ENCODE measurements at places on chromosomes 6 and 20.

GRCh38 chr6:67336014-67336413 is 1299.1 kb upstream of the ADGRB3 start:
- DNase-seq = no peak

- no peak for DNase-seq
These were observed 37.9 kb downstream of the TRAM2 start for GRCh38 chr6:52538901-52539354.

- DNase-seq = no peak
These were observed 25.0 kb upstream of the BRPF3 start for GRCh38 chr6:36171573-36171972.

DNA sequence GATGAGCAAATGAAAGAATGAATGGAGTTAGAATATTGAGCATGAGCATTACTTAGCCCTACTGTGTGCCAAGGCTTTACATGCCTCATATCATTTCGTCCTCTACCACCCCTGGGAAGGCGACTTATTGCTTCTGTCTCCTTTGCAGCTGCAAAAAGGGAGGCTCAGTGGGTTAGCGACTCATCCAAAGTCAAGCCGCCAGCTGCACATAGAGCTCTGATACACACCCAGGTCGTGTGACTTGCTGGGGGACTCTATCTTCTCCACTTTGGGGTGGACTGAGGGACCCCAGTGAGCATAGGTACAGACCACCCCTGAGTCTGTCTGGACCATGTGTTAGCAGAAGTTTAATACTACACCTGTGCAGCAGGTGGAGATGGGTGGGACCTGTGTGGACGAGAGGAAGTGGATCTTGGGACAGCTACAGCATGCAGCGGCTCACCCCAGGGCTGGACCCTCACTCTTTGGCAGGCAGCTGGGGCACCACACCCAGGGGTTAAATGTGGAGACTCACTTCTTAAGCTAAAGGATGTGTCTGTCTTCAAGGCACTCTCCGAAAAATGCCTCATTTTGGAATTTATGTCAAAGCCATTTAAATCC is 36.2 kb upstream of the ANGPT4 start:
- no peak for DNase-seq

- no peak for DNase-seq
These were observed 13.1 kb downstream of the BTNL2 start for GRCh38 chr6:32393665-32394420.

DNA sequence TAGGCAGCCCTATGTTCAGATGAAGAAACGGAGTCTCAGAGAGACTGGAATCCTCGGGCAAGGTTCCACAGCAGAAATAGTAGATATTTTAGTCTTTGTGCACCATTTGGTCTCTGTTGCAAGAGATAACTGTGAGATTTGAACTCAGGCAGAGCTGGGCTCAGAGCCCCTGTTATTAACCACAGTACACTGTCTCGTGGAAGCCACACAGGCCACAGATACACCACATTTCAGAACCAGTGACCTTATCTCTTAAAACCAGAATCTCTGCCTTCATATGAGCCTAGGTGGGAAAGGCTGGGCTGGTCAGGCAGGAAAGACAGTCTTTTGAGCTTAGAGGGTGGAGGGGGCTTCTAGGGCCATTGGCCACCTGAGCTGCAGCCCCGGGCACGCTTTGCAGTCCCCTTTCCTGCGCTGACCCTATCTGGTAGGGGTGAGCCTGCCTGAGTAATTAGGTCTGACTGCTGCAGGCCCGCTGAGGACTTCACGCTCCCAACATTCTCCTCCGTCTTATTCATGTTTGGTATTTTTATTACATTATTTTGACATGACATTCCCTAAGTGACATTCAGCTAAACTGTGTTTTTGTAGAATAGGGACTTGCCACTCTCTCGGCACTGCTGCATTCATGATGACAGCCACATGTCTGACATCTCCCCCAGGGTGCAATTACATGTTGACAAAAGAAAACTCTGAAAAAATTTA is 71.1 kb downstream of the KCNB1 start:
- no peak for DNase-seq

- DNase-seq = no peak
These were observed 621.8 kb downstream of the CDH26 start for GRCh38 chr20:60579941-60580515.

DNA sequence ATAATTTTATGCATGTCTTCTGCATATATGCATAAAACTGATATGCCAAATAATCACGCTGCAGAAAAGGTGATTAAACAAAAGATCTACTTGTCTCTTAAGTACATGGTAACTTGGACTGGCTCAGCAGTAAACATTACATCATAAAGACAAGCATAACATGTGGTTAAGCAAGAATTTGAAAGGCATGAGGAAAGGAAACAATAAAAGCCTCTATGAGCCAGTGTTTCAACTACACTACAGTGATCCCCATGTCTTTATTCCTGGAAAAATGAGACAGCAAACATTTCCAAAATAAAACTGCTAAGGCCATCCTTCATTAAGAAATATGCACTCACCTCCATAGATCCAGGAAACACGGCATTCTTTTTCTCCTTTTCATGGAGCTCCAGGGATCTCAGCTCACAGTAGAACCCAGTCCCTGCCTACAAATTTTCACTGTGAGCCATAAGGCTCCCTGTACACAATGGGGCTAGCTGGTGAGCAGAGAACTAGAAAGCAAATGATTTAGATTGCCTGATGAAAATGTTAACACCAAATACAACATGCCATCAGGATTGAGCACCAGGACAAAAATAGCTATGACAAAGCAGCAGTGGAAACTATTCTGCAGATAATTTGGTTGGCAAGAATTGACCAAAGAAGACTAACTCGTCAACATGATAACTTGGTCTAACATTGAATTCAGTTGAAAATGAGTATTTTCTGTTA is 156.1 kb downstream of the COL21A1 start:
- DNase-seq = no peak

GRCh38 chr6:125985979-125986300 is 400 bp upstream of the TRMT11 start:
- no peak for DNase-seq

GRCh38 chr20:47353692-47354463 is 2.6 kb downstream of the ZMYND8 start:
- DNase-seq = no peak

GRCh38 chr20:51553897-51554486 is 11.5 kb upstream of the NFATC2 start:
- no peak for DNase-seq

GRCh38 chr6:17959302-17959701 is 28.1 kb downstream of the KIF13A start:
- DNase-seq = no peak

GRCh38 chr6:143061597-143062385 is 1.1 kb downstream of the AIG1 start:
- DNase-seq = no peak

GRCh38 chr6:81739230-81740195 is 13.0 kb downstream of the TENT5A start:
- DNase-seq = no peak

- no peak for DNase-seq
These were observed 8.0 kb downstream of the INSM1 start for GRCh38 chr20:20375862-20376261.

All from activated naive CD8-positive, alpha-beta T cell treated with anti-CD3 and anti-CD28 coated beads for 36 hours (primary cell).